Activated CD4-positive, alpha-beta T cell treated with anti-CD3 and anti-CD28 coated beads, Interleukin-2, amount 10 ng/mL, durations not matched to agents 24 days and 14 days (primary cell): ENCODE measurements at places on chromosomes 6 and 20. TPM values are rescaled to one million over a fixed set of nuclear protein-coding genes. Genes with fewer than 3 reads are reported as not detected.
A peak's percentile ranks its signal among the peaks of the same experiment; 100 is the strongest.

DNA sequence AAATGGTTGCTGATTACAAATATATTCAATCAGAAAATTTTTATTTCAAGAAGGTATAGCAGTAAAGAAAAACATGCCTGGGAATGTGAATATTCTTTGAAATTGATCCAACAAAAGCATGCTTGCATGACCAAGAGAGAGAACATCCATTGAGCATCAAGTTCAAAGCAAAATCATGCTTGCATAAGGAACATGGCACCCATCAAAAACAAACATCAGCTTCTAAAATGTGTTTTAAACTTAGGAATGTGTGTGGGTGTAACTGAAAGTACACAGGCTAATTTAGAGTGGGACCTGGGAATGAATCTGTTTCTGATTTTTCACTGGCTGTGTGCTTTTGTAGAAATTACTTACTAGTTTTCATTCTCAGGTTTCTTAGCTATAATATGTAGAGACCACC, 5.6 kb downstream of the SLC17A5 start:
- H3K4me1 ChIP-seq: peaks cover 20% of the 10 kb centered on the region
- no peak overlapping the region for H3K4me3 ChIP-seq
- H3K27ac ChIP-seq: no peak overlapping the region
- no peak for DNase-seq

GRCh38 chr20:38222231-38222922, 38.2 kb downstream of the KIAA1755 start:
- peak; percentile 90 for DNase-seq
- H3K4me1 ChIP-seq: no peaks in the 10 kb centered on the region
- H3K4me3 ChIP-seq: no peak overlapping the region
- no peaks in the 10 kb centered on the region for H3K36me3 ChIP-seq
- no peak overlapping the region for H3K27ac ChIP-seq

GRCh38 chr6:109318328-109318876, 63.9 kb downstream of the CD164 start:
- no peak for DNase-seq
- H3K27ac ChIP-seq: no peak overlapping the region
- no peak overlapping the region for H3K4me3 ChIP-seq
- peaks cover 2% of the 10 kb centered on the region for H3K27me3 ChIP-seq

GRCh38 chr6:144405163-144405562, 120.0 kb downstream of the UTRN start:
- peaks cover 36% of the 10 kb centered on the region for H3K36me3 ChIP-seq
- no peak overlapping the region for H3K4me3 ChIP-seq
- DNase-seq: no peak
- H3K4me1 ChIP-seq: peaks cover 10% of the 10 kb centered on the region
- no peaks in the 10 kb centered on the region for H3K27me3 ChIP-seq

GRCh38 chr6:21846541-21847451, 253.2 kb downstream of the SOX4 start:
- H3K27ac ChIP-seq: peak overlapping the region; percentile 65
- no peaks in the 10 kb centered on the region for H3K27me3 ChIP-seq
- DNase-seq: peak; percentile 57
- H3K4me3 ChIP-seq: no peak overlapping the region
- H3K36me3 ChIP-seq: no peaks in the 10 kb centered on the region

GRCh38 chr20:2890742-2891141, 17.5 kb downstream of the PTPRA start:
- DNase-seq: no peak
- peaks cover 25% of the 10 kb centered on the region for H3K4me1 ChIP-seq
- no peak overlapping the region for H3K27ac ChIP-seq
- peaks cover 19% of the 10 kb centered on the region for H3K36me3 ChIP-seq

- H3K4me1 ChIP-seq: peaks cover 7% of the 10 kb centered on the region
- DNase-seq: no peak
- peaks cover 12% of the 10 kb centered on the region for H3K27me3 ChIP-seq
- no peak overlapping the region for H3K4me3 ChIP-seq
Observed at GRCh38 chr6:31285486-31285885, 13.6 kb upstream of the HLA-C start.

DNA sequence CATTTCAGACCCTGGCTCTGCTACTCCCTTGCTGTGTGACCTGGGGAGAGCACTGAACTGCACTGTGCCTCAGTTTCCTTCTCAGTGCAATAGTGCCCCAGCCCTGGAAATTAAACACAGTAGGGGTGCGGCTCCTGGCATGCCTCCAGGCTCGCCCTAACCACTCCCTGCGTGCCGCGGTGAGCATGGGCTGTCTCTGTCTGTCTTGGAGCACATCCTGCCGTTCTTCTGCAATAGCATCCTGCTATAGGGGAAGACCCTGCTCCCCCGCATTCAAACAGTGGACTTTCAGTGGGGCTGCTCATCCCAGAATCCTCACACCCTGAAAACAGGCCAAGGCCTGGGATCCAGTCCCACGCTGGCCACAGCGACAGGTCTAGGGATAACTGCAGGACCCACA, 129.5 kb downstream of the FOXC1 start:
- no peaks in the 10 kb centered on the region for H3K27me3 ChIP-seq
- H3K4me3 ChIP-seq: no peak overlapping the region
- H3K27ac ChIP-seq: no peak overlapping the region

GRCh38 chr6:163720005-163720404, 305.5 kb downstream of the QKI start:
- no peak overlapping the region for H3K27ac ChIP-seq
- no peaks in the 10 kb centered on the region for H3K27me3 ChIP-seq
- H3K4me3 ChIP-seq: no peak overlapping the region
- DNase-seq: no peak
- H3K4me1 ChIP-seq: no peaks in the 10 kb centered on the region

- H3K36me3 ChIP-seq: no peaks in the 10 kb centered on the region
- no peaks in the 10 kb centered on the region for H3K27me3 ChIP-seq
- H3K4me1 ChIP-seq: no peaks in the 10 kb centered on the region
- no peak overlapping the region for H3K4me3 ChIP-seq
- DNase-seq: no peak
Observed at GRCh38 chr6:113654396-113654795, 202.7 kb upstream of the MARCKS start.

- H3K4me1 ChIP-seq: no peaks in the 10 kb centered on the region
- H3K4me3 ChIP-seq: no peak overlapping the region
- H3K27ac ChIP-seq: no peak overlapping the region
- DNase-seq: no peak
- no peaks in the 10 kb centered on the region for H3K36me3 ChIP-seq
Observed at GRCh38 chr20:22986601-22987000, 48.5 kb upstream of the SSTR4 start.

DNA sequence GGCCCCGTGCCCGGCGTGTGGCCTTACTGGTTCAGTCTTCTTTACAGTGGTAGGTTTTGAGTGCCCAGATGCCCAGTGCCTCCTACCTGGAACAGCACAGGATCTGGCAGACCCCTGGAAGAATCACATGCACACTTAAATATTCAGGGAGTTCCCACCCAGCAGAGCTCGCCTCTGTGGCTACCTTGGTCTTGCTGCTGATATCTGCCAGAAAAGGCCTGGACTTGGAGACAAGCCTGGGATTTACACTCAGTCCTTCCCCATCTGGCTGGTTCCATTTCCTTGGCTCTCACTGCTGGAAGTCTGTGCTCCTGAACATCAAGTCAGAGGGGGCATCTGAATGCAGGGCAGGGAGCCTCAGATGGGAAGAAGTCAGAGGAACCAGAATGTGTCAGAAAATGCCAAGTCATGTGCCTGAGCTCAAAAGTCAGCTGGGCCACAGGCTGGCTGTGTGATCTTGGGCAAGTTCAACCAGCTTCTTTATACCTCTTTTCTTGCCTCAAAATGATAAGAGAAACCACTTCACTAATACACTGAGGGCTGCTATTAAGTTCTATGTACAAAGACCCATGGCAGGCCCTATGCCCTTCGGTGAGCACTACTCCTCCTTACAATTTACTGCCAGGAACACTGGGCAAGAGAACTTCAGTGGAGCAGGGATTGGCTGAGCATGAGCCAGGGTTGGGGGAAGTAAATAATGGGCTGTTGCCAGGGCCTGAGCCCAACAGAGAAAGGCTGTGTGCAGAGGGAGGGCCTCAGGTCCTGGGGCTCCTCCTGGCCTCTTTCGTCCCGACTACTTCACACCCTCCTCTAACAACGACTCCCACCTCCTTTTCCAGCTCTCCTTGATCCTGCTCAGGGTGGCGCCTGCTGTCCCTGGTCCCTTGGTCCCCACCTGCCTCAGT, 158.1 kb upstream of the PROKR2 start:
- no peak overlapping the region for H3K4me3 ChIP-seq
- no peak for DNase-seq
- no peak overlapping the region for H3K27ac ChIP-seq

DNA sequence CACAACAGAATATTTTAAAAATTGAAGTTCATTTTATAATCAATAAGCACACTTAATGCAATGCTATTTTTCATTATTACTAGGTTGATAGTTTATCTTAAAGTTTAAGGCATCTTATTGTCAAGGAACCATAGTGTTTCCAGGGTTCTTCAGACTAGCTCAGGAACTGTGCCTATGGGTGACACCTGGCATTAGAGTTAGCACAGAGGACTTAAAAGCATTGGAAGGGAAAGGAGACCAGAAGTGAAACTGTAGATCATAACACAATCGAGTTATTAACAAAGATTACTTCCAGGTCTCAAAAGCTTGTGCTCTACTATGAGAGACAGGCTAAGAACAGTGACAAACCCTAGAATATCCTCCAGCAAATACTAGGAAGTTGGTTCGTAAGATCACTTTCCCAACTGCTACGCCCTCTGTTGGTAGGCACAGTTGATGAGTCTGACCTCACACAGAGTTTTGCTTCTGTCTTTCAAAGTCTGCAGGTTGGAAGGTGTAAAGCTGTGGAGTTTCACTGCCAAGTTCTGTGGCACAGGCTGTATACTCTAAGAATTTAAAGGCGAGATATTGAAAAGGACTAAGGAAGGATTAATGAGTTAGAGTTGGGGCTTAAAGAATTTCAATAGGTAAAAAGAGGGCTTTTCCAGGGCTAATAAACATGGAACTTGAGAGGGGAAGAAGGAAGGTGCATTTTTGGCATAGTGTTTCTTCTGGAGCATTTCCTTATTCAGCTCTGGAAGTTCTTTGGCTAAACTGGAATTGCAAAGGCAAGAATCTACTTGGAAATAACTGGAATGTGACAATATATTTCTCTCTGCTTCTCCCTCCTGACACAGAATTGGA, 531.3 kb upstream of the JAG1 start:
- H3K27me3 ChIP-seq: no peaks in the 10 kb centered on the region
- H3K4me3 ChIP-seq: no peak overlapping the region
- DNase-seq: peak; percentile 66
- H3K36me3 ChIP-seq: no peaks in the 10 kb centered on the region
- H3K4me1 ChIP-seq: no peaks in the 10 kb centered on the region
- no peak overlapping the region for H3K27ac ChIP-seq

- H3K27ac ChIP-seq: no peak overlapping the region
- H3K4me3 ChIP-seq: no peak overlapping the region
- no peaks in the 10 kb centered on the region for H3K4me1 ChIP-seq
- H3K27me3 ChIP-seq: no peaks in the 10 kb centered on the region
- no peak for DNase-seq
Observed at GRCh38 chr6:93827728-93828127, 408.4 kb upstream of the EPHA7 start.

DNA sequence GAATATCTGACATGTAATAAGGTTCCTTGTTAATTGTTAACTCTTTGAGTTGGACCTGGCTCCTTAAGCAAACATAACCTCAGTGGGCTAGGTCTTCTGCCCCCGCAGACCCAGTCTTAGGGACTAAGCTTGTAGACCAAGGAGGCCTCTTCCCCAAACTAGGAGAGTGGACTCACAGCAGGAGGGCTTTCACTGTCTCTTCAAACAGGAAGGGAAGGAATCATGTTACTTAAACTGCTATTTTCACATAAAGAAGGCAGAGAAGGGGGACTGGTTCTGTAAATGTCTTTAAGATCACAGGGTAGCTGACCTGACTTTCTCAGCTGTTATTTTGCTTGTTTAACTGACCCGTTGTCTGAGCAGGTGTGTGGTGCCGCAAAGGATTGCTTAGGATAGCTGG, 34.9 kb upstream of the PRDM1 start:
- no peak for DNase-seq
- peaks cover 9% of the 10 kb centered on the region for H3K4me1 ChIP-seq
- H3K27me3 ChIP-seq: peaks cover 4% of the 10 kb centered on the region
- H3K4me3 ChIP-seq: no peak overlapping the region
- H3K36me3 ChIP-seq: no peaks in the 10 kb centered on the region

GRCh38 chr6:53484476-53485280, 60.2 kb downstream of the GCLC start:
- H3K4me3 ChIP-seq: no peak overlapping the region
- DNase-seq: peak; percentile 91
- no peaks in the 10 kb centered on the region for H3K36me3 ChIP-seq

DNA sequence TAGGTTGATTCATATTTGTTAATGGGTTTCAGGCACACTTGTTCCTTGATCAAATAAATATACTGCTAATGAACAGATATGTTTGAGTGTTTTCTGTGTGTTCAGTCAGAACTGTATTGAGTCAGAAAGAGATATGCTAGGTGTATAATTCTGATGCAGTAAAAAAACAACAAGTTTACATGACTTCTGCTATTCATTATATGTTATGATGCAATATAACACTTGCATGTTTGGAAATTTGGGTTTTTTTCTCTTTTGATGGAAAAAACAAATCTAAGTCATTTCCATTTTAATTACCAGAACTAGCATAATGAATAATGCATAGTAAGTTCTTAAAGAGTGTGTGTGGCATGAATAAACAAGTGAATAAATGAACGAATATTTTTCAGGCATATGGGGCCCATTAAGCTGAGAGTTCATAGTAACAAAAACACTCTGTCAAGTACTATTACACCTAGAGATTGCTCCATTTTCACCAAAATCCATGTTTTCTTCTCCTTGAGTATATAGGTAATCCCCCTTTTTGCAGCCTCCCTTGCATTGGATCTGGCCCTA, 208.3 kb upstream of the NT5E start:
- H3K27ac ChIP-seq: no peak overlapping the region
- no peak for DNase-seq
- no peaks in the 10 kb centered on the region for H3K27me3 ChIP-seq

GRCh38 chr6:145548933-145549648, 186.2 kb downstream of the EPM2A start:
- H3K4me3 ChIP-seq: no peak overlapping the region
- no peaks in the 10 kb centered on the region for H3K4me1 ChIP-seq
- no peak overlapping the region for H3K27ac ChIP-seq
- DNase-seq: no peak

GRCh38 chr6:148526145-148526544, 183.5 kb downstream of the SASH1 start:
- DNase-seq: no peak
- no peak overlapping the region for H3K27ac ChIP-seq
- H3K4me3 ChIP-seq: no peak overlapping the region

- H3K27me3 ChIP-seq: no peaks in the 10 kb centered on the region
- H3K4me3 ChIP-seq: no peak overlapping the region
- peaks cover 20% of the 10 kb centered on the region for H3K4me1 ChIP-seq
- no peak for DNase-seq
- no peaks in the 10 kb centered on the region for H3K36me3 ChIP-seq
Observed at GRCh38 chr20:13338999-13339411, 117.9 kb downstream of the ISM1 start.

CNR1 gene
- not detected in 2 replicates for total RNA-seq

TRERF1 gene
- 37.0 and 37.3 TPM in 2 replicates for total RNA-seq

GPR63 gene
- 2.2 and 2.7 TPM in 2 replicates for total RNA-seq

SLCO4A1 gene
- total RNA-seq: 57.8 and 67.3 TPM in 2 replicates

CDH4 gene
- total RNA-seq: not detected in 2 replicates

DYNLT2 gene
- 2.1 TPM in 2 replicates for total RNA-seq

CAGE1 gene
- total RNA-seq: 0.16 and 0.31 TPM in 2 replicates

ZBTB12 gene
- 3.7 and 4.6 TPM in 2 replicates for total RNA-seq

FKBP1C gene
- total RNA-seq: 3.5 and 3.6 TPM in 2 replicates

SNRPB gene
- 567 and 568 TPM in 2 replicates for total RNA-seq

BTNL2 gene
- total RNA-seq: not detected in 2 replicates

PIM1 gene
- 153 and 158 TPM in 2 replicates for total RNA-seq
